ENCODE measurements at places on chromosomes 11 and 22. TPM values are rescaled to one million over a fixed set of nuclear protein-coding genes. Genes with fewer than 3 reads are reported as not detected.

- H3K27ac ChIP-seq: no peak overlapping the region
- no peak for DNase-seq
- H3K36me3 ChIP-seq: peaks cover 7% of the 10 kb centered on the region
- H3K27me3 ChIP-seq: no peaks in the 10 kb centered on the region
- no peak overlapping the region for H3K4me3 ChIP-seq
- H3K4me1 ChIP-seq: peaks cover 11% of the 10 kb centered on the region
Measured at GRCh38 chr11:117152066-117152465, 8.0 kb downstream of the PAFAH1B2 start.

DNA sequence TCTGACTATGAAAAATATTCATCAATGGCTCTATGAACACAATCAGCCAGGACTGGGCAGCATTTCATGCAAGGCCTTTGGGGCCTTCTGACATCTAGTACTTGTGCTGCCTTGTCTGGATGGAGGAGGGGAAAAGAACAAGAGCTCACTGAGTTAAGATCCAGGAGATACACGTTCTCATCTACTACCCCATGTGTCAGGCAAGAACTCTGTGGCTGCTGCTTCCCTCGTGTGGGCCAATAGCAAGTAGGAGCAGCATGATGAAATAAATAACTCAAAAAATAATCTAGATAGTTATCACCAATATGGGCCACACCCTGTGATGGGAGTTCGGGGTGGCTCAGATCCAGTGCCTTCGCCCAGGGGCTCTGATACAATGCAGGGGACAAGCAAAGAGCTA is 7.3 kb downstream of the KCNE3 start:
- H3K27me3 ChIP-seq: peaks cover 14% of the 10 kb centered on the region
- H3K36me3 ChIP-seq: no peaks in the 10 kb centered on the region
- H3K4me1 ChIP-seq: peaks cover 3% of the 10 kb centered on the region
- no peak for DNase-seq
- H3K27ac ChIP-seq: no peak overlapping the region

GRCh38 chr11:79578116-79578515 is 137.3 kb upstream of the TENM4 start:
- no peak overlapping the region for H3K4me3 ChIP-seq
- H3K4me1 ChIP-seq: no peaks in the 10 kb centered on the region
- no peak overlapping the region for H3K27ac ChIP-seq
- no peaks in the 10 kb centered on the region for H3K36me3 ChIP-seq
- peaks cover 3% of the 10 kb centered on the region for H3K27me3 ChIP-seq

GRCh38 chr11:113278481-113278880 is 35.9 kb upstream of the TTC12 start:
- no peak overlapping the region for H3K27ac ChIP-seq
- DNase-seq: no peak
- no peaks in the 10 kb centered on the region for H3K27me3 ChIP-seq
- H3K4me1 ChIP-seq: no peaks in the 10 kb centered on the region
- no peaks in the 10 kb centered on the region for H3K36me3 ChIP-seq

Gene CACNA1I
- polyA plus RNA-seq: not detected

DNA sequence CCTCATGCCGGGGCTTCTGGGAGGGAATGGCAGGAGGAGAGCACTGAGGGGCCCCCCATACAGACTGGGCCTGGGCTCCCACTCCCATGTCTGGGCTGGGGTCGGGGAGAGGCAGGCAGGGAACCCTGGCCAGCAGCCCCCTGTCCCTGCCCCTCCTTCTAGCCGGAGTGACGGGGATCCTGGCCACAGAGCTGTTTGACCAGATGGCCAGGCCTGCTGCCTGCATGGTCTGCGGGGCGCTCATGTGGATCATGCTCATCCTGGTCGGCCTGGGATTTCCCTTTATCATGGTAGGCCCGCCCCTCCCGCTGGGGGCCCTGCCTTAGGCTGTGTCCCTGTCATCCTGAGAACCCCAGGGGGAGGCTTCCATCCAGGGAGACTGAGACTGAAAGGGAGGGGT is 10.0 kb upstream of the MIF start:
- peaks cover 8% of the 10 kb centered on the region for H3K4me1 ChIP-seq
- H3K27ac ChIP-seq: no peak overlapping the region
- H3K36me3 ChIP-seq: no peaks in the 10 kb centered on the region
- DNase-seq: no peak
- no peak overlapping the region for H3K4me3 ChIP-seq

Gene CHRNA10
- polyA plus RNA-seq: 0.98 TPM

Gene ALDH3B1
- 0.08 TPM for polyA plus RNA-seq

Gene ARHGAP1
- 19.5 TPM for polyA plus RNA-seq

GRCh38 chr11:104219096-104219495 is 55.1 kb upstream of the PDGFD start:
- DNase-seq: no peak
- H3K4me1 ChIP-seq: no peaks in the 10 kb centered on the region
- H3K27ac ChIP-seq: no peak overlapping the region
- H3K27me3 ChIP-seq: no peaks in the 10 kb centered on the region
- no peak overlapping the region for H3K4me3 ChIP-seq
- no peaks in the 10 kb centered on the region for H3K36me3 ChIP-seq

DNA sequence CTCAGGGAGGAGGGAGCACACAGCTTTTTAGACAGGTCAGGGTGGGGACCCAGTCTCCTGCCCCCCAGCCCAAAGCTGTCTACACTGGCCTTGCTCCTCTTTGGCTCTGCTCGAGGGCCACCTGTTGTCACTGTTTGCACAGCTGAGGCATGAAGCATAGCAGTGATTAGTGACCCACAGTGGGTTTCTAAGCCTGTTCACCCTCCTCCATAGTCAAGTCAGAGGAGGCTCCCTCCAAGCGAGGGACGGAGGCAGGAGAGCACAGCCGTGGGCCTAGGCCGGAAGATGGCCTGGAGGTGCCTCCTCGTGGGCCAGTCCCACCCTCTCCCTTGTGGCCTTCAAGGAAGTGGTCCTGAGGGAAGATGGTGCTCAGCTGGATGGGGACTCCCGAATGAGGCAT is 241.1 kb downstream of the GRIK4 start:
- no peak overlapping the region for H3K27ac ChIP-seq
- DNase-seq: no peak
- H3K4me1 ChIP-seq: peaks cover 8% of the 10 kb centered on the region
- H3K36me3 ChIP-seq: no peaks in the 10 kb centered on the region

GRCh38 chr11:16956538-16957153 is 57.6 kb downstream of the PLEKHA7 start:
- H3K27me3 ChIP-seq: no peaks in the 10 kb centered on the region
- no peak for DNase-seq
- H3K4me1 ChIP-seq: peaks cover 12% of the 10 kb centered on the region
- H3K4me3 ChIP-seq: no peak overlapping the region

GRCh38 chr11:50070389-50070788 is 37.7 kb downstream of the OR4C45 start:
- H3K27me3 ChIP-seq: no peaks in the 10 kb centered on the region
- no peak overlapping the region for H3K4me3 ChIP-seq
- DNase-seq: no peak
- H3K27ac ChIP-seq: no peak overlapping the region
- H3K4me1 ChIP-seq: no peaks in the 10 kb centered on the region
- H3K36me3 ChIP-seq: no peaks in the 10 kb centered on the region

Gene ACR
- polyA plus RNA-seq: not detected

DNA sequence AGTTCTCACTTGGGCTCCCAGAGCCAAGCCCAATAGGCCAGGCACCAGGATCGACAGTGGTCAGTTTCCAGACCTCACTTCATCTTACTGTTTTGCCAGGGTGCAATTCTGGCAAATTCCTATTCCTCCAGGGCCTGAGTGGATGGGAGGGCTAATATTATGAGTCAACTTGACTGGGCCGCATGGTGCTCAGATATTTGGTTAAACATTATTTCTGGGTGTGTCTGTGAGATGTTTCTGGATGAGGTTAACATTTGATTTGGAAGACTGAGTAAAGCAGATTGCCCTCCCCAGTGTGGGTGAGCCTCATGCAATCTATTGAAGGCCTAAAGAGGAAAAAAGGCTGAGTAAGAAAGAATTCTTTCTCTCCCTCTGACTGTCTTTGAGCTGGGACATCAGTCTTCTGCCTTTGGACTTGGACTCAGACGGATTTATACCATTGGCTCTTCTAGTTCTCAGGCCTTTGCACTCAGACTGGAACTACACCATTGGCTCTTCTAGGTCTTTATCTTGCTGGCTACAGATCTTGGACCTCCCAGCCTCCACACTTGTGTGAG is 132.9 kb upstream of the ZBED5 start:
- no peak for DNase-seq
- no peaks in the 10 kb centered on the region for H3K27me3 ChIP-seq
- H3K36me3 ChIP-seq: no peaks in the 10 kb centered on the region
- H3K4me3 ChIP-seq: no peak overlapping the region

- H3K4me3 ChIP-seq: no peak overlapping the region
- H3K27ac ChIP-seq: no peak overlapping the region
- H3K36me3 ChIP-seq: no peaks in the 10 kb centered on the region
- H3K4me1 ChIP-seq: peaks cover 10% of the 10 kb centered on the region
Measured at GRCh38 chr22:44085743-44086270, 61.7 kb downstream of the PARVB start.

DNA sequence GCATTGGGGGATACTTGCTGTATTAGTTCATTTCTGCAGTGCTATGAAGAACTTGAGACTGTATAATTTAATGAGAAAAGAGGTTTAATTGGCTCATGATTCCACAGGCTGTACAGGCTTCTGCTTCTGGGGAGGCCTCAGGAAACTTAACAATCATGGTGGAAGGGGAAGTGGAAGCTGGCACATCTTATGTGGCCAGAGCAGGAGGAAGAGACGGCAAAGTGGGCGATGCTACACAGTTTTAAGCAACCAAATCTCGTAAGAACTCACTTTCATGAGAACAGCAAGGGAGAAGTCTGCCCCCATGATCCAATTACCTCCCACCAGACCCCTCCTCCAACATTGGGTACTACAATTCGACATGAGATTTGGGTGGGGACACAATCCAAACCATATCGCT is 55.1 kb downstream of the TMPRSS5 start:
- no peaks in the 10 kb centered on the region for H3K36me3 ChIP-seq
- no peak for DNase-seq
- H3K27me3 ChIP-seq: peaks cover 3% of the 10 kb centered on the region
- no peak overlapping the region for H3K27ac ChIP-seq

- no peaks in the 10 kb centered on the region for H3K27me3 ChIP-seq
- DNase-seq: no peak
- peaks cover 12% of the 10 kb centered on the region for H3K4me1 ChIP-seq
- H3K27ac ChIP-seq: no peak within 1 kb of the TSS
- peak within 1 kb of the TSS; percentile 54 for H3K4me3 ChIP-seq
- H3K36me3 ChIP-seq: no peaks in the 10 kb centered on the region
Measured at GRCh38 chr11:63536669-63537292, at the start of gene PLAAT4. TSS of gene PLAAT4 (plus strand) at chr11:63536808. CDS start at chr11:63536869, 61 bp downstream.

- peaks cover 21% of the 10 kb centered on the region for H3K4me1 ChIP-seq
- H3K27ac ChIP-seq: no peak overlapping the region
- H3K27me3 ChIP-seq: no peaks in the 10 kb centered on the region
- H3K4me3 ChIP-seq: no peak overlapping the region
- DNase-seq: no peak
- peaks cover 8% of the 10 kb centered on the region for H3K36me3 ChIP-seq
Measured at GRCh38 chr22:25062386-25063085, 110.0 kb downstream of the KIAA1671 start.

DNA sequence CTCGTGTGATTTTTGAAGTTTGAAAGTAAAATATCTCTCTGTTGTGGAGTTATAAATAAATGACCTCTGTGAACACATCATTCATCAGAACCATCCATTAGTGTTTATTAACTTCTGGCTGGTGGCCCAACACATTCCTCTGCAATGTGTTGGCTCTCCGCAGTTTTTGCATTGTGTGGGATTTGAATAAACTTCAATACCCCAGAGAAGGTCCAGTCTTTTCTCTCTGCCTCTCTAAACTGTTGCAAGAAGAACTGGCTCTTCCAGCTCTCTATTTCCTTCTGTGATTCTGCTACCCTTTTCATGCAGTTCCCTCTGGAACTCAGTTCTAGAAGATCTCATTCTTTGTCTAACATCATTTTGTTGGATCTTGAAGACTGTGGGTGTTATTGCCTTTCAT is 125.0 kb upstream of the ARHGAP42 start:
- DNase-seq: no peak
- no peaks in the 10 kb centered on the region for H3K36me3 ChIP-seq
- H3K27me3 ChIP-seq: no peaks in the 10 kb centered on the region
- H3K4me3 ChIP-seq: no peak overlapping the region
- H3K4me1 ChIP-seq: peaks cover 18% of the 10 kb centered on the region
